ENCODE measurements at places on chromosomes 1 and 21.

- DNase-seq = no peak
These were observed 3.8 kb downstream of the GJB3 start for GRCh38 chr1:34784751-34785221.

DNA sequence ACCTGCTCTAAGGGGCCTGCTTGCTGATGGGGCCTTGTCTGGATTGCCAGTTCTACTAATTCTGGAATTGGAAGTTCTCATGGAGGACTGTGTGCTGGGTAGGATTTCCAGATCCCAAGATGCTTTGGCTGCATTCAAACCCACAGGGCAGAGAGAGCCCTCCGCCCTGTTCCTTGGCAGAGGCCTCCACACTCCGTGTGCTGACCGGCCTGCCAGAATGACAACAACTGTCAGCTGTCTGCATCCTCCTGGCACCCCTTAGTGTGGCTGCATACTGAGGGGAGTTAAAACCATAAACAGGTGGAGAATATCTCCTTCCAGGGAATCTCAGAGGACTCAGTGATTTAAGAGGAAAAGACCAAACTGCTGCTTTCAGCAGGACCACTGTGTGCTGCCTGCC lies 60.7 kb downstream of the ADARB1 start:
- peaks cover 9% of the 10 kb centered on the region for H3K4me1 ChIP-seq
- no peak overlapping the region for H3K4me3 ChIP-seq
- H3K36me3 ChIP-seq = peaks cover 1% of the 10 kb centered on the region

DNA sequence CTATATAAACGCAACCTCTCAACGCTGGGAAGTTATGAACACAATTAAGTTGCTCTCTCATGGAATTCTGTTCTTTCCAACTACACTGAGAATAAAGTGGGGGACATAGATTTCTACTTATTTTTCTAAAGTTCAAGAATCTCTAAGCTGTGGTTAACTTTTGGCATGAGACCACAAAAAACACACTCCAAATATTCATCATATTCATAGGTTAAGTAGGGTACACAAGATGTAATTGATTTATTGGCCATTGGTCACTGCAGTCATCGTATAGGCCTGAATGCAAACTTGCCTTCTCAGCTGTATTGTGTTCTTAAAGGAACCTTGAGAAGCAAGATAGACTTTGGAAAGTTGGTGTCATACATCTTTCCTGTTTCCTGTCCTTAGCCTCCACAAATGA lies 40.3 kb downstream of the PRRX1 start:
- no peaks in the 10 kb centered on the region for H3K36me3 ChIP-seq
- H3K4me3 ChIP-seq = no peak overlapping the region

DNA sequence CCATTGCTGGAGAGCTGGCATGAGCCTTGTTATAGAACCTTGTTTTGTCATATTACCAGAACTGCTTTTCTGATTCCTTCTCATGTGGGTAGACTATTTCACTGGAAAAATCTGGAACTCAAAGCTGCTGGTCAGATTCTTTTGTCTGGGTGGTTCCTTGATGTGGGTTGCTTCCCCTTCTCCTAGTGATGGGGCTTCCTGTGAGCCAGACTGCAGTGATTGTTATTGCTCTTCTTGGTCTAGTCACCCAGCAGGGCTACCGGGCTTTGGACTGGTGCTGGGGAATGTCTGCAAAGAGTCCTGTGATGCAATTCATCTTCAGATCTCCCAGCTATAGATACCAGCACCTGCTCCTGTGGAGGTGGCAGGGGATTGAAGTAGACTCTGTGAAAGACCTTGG lies 59.4 kb downstream of the GPR137B start:
- no peak overlapping the region for H3K4me3 ChIP-seq
- no peaks in the 10 kb centered on the region for H3K4me1 ChIP-seq
- H3K27me3 ChIP-seq = no peaks in the 10 kb centered on the region

DNA sequence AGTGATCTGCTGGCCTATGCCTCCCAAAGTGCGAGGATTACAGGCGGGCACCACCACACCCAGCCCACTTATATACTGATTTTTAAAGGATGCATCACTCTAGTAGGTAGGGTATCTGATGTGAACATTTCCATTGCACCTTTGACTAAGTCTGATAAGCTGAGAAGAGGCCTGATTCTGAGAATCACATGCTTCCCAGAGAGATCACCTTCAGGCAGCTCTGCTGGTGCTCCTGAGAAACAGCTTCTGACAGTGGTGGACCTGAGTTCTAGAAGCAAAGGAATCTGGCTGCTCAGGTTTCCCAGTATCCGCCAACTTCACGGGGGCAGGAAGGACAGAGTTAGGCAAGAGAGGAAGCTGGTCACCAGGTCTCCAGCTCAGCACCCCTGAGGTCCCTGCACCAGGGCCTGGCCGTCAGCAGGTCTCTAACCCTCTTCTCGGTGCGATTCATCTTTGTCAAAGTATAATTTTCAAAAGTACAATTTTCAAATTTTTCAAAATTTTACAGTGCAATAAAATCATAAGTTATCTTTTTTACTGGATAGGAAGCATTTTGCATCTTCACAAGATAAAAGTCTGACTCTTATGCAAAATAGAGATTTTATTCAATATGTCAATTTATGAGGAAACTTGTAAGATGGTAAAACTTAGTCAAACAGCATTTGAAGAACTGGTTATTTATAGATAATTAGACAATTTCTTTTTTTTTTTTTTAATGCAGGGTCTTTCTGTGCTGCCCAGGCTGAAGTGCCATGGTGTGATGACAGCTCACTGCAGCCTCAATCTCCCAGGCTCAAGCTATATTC lies 25.8 kb upstream of the MPZL1 start:
- no peaks in the 10 kb centered on the region for H3K27me3 ChIP-seq
- no peak overlapping the region for H3K27ac ChIP-seq
- DNase-seq = no peak
- H3K36me3 ChIP-seq = peaks cover 72% of the 10 kb centered on the region
- H3K4me1 ChIP-seq = no peaks in the 10 kb centered on the region
- H3K4me3 ChIP-seq = no peak overlapping the region

- no peak overlapping the region for H3K4me3 ChIP-seq
- no peaks in the 10 kb centered on the region for H3K4me1 ChIP-seq
- H3K36me3 ChIP-seq = no peaks in the 10 kb centered on the region
- H3K27ac ChIP-seq = no peak overlapping the region
- H3K27me3 ChIP-seq = peaks cover 8% of the 10 kb centered on the region
- no peak for DNase-seq
These were observed 5.9 kb downstream of the TNR start for GRCh38 chr1:175737451-175737850.

DNA sequence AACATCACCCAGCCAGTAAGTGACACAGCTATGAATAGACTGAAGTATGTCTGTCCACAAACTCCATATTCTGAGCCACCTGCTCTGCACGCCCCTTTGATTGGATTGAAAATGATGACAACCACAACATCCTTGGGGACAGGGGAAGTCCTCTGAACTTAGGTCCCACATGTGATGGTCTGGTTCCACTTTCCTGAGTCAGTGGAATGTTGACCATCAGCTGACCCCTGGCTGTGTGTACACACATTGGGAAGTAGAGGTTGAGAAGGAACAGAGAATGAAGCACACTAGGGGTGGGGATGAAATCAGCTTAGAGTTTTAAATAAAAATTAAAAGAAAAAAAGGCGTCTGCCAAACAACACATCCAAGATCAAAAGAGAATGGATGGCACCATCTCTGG lies 8.0 kb upstream of the DISP3 start:
- no peaks in the 10 kb centered on the region for H3K36me3 ChIP-seq
- H3K4me1 ChIP-seq = no peaks in the 10 kb centered on the region
- no peak for DNase-seq
- no peak overlapping the region for H3K27ac ChIP-seq
- no peak overlapping the region for H3K4me3 ChIP-seq

- no peak overlapping the region for H3K4me3 ChIP-seq
- no peaks in the 10 kb centered on the region for H3K27me3 ChIP-seq
- H3K27ac ChIP-seq = no peak overlapping the region
- H3K36me3 ChIP-seq = no peaks in the 10 kb centered on the region
- DNase-seq = no peak
These were observed 101.5 kb downstream of the ACTL8 start for GRCh38 chr1:17856496-17857108.

DNA sequence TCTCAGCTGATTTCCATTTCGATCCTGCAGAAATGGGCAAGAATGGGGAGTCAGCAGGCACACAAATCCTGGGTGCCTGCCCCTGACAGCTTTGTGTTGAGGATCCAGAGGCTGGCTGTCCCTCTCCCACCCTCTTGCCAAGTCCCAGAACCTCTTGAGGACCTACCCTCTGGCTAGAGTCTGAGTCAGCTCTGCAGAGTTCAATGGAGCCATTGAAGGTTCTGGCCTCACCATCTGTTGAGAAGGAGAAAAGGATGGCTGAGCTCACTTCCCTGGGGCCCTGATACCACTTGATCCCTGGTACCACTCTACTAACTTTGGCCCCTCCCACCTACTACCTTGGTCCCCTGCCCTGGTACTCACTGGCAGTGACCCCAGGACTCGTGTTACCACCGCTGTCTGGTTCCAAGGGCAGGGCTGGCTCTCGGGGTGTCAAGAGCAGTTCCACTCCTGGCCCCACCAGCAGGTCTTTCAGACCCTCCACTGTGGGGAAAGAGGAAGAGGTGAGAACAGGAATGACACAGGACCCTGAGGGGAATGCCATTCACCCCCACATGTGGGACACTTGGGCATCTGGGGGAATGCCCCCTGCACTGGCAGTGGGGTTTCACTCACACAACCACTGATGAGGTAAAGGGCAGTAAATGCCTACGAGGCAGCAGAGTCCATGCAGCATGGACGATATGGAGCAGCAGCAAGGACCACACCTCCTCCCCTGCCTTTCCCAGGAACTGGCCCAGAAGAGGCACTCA lies 10.5 kb downstream of the RXFP4 start:
- H3K4me3 ChIP-seq = no peak overlapping the region
- H3K27ac ChIP-seq = no peak overlapping the region
- H3K36me3 ChIP-seq = peaks cover 56% of the 10 kb centered on the region
- peaks cover 14% of the 10 kb centered on the region for H3K4me1 ChIP-seq
- DNase-seq = no peak
- H3K27me3 ChIP-seq = no peaks in the 10 kb centered on the region

DNA sequence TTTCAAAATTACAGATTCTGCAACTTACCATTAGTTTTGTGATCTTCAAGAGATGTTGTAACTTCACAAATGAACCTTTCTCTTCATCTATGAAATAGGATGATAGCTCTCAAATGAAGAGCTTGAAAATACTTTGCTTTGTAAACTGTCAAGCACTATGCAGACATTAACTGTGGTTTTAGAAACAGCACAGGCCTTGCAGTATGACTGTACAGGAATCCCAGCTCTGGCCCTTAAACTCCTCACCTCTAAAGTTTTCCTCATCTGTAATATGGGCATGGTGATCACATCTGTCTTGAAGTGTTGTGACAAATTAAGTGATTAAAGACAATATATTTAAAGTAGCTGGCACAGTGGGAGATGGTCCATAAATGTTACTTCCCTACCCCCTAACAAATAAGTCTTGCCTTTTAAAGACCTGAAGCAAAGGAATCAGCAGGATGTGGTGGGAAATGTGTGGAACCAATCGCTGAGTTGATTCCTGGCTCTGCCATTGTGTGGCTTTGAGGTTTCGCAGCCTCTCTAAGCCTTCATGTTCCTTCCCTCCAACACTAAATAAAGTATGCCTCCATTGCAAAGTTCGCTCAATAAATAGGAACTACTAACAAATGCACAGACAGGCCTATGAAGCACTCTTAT lies 5.5 kb upstream of the PTP4A2 start:
- peak; percentile 76 for DNase-seq
- peak overlapping the region; percentile 74 for H3K4me3 ChIP-seq
- peak overlapping the region; percentile 98 for H3K27ac ChIP-seq
- H3K36me3 ChIP-seq = no peaks in the 10 kb centered on the region
- H3K27me3 ChIP-seq = no peaks in the 10 kb centered on the region
- peaks cover 69% of the 10 kb centered on the region for H3K4me1 ChIP-seq

GRCh38 chr1:76939050-76939816 lies 72.0 kb downstream of the ST6GALNAC5 start:
- no peak overlapping the region for H3K27ac ChIP-seq
- no peak overlapping the region for H3K4me3 ChIP-seq

DNA sequence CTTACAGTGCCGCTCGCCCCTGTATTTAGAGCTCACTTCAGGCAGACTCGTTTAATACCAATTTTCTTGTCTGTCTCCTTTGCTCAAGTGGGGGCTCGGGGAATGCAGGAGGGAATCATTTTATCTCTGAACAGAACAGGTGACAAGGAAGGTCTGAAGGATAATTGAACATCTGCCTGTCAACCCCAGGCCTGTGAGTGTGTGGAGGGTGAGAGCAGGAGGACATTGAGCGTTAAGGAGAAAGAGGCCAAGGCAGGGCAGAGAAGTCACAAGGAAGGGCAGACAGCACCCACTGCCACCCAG lies 9.7 kb upstream of the PEF1 start:
- H3K27ac ChIP-seq = no peak overlapping the region
- DNase-seq = no peak
- H3K27me3 ChIP-seq = no peaks in the 10 kb centered on the region
- H3K4me3 ChIP-seq = no peak overlapping the region

- peaks cover 6% of the 10 kb centered on the region for H3K27me3 ChIP-seq
- DNase-seq = no peak
- H3K4me1 ChIP-seq = no peaks in the 10 kb centered on the region
- H3K36me3 ChIP-seq = no peaks in the 10 kb centered on the region
These were observed 160.7 kb upstream of the POU3F1 start for GRCh38 chr1:38207275-38207674.

DNA sequence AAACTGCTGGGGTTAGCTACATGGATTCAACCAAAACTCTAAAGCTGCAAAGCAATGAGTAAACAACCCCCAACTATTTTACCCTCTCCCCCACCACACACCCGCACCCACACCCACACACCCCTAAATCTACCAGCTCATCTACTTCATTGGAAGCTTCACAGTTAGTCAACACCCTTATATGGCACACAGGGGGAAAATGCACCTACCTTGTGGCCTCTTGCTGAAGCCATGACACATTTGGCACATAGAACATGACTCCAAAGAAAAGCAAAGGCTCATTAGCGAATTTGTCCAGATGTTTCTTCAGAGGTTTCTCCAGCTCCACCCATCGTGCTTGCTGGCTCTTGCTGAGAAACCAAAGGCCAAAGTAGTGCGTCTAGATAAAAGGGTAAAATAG lies 99.8 kb downstream of the PTPN14 start:
- no peak overlapping the region for H3K4me3 ChIP-seq
- H3K27me3 ChIP-seq = no peaks in the 10 kb centered on the region
- H3K4me1 ChIP-seq = peaks cover 15% of the 10 kb centered on the region
- DNase-seq = no peak

GRCh38 chr1:97806996-97807520 lies 113.8 kb downstream of the DPYD start:
- no peak for DNase-seq
- H3K36me3 ChIP-seq = peaks cover 9% of the 10 kb centered on the region
- H3K4me1 ChIP-seq = no peaks in the 10 kb centered on the region
- no peaks in the 10 kb centered on the region for H3K27me3 ChIP-seq
- no peak overlapping the region for H3K4me3 ChIP-seq
- H3K27ac ChIP-seq = no peak overlapping the region
